ENCODE measurements at places on chromosomes 4 and X.

DNA sequence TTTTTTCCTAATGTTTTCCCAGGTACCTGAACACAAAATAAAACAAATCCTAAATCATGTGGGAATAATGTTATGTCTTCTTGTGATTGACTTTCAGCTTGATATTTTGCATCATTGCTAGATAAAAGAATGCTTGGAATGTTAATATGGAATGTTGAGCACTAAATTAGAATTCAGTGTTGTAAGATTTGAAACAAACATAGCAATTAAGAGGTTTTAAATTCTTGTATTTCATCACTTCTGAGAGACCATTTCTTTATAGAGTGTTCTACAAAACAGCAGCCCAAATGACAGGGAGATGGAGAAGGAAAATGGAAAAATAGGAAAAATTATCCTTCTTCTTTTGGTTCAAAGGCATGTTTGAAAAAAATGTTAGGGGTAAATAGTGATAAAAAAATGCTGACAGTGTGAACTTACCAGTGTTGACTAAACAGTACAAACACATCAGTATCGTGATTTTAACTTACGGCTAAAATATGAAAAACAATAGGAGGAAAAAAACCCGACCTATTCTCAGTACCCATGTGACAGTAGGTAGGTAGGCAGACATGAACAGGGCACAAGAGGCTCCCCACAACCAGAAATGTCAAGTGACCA is 102.6 kb upstream of the PDE5A start:
- no peak for DNase-seq

DNA sequence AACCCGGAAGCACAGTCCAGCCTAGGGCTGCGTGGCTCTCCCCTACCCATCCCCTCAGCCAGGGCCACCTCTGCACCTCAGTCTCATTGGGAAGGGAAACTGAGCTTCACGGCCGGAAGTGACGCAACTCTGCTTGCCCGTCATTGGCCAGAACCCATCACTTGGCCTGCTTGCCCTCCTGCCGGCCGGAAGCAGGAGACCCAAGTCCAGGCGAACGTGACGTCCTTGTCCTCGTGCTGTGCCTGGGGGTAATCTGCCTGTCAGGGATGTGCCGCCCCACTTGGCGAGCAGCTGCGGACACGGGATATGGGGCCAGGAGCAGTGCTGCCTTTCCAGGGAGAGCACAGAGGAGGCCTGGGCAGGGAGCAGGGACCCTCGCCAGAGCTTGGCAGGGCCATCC is 31.2 kb downstream of the ZFYVE28 start:
- DNase-seq: no peak

DNA sequence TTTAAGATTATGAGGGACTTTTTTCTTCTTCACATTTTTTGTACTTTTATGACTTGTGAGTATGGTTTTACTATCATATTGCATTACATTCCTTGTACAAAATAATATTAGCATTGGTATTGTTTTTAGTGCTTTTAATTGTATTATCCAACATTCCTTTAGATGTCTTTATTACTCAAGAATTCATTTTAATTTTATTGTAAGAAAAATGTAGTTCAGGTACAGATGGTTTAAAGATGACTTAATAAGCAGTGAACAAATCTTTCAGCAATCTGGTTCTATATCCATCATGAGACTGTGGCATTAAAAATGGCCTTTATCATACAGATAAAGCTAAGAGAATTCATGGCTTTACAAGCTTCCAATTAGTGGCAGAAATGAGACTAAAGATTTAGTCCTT is 191.6 kb downstream of the ANTXR2 start:
- no peak for DNase-seq

GRCh38 chr4:153079857-153080391 is 124.3 kb upstream of the TRIM2 start:
- DNase-seq: no peak

- DNase-seq: no peak
These were observed 178.6 kb upstream of the MAMLD1 start for GRCh38 chrX:150184491-150184890.

Measured in activated effector memory CD4-positive, alpha-beta T cell treated with Interleukin-2 at 50 U/mL for 16 hours (primary cell).